ENCODE measurements at places on chromosomes 2 and 18. TPM values are rescaled to one million over a fixed set of nuclear protein-coding genes. Genes with fewer than 3 reads are reported as not detected.
A peak's percentile ranks its signal among the peaks of the same experiment; 100 is the strongest.

The D2HGDH gene
- 39.4 TPM for total RNA-seq

The FBXO36 gene
- 2.0 TPM for total RNA-seq

The MERTK gene
- 0.70 TPM for total RNA-seq

The EMILIN1 gene
- total RNA-seq: 0.61 TPM

The CLIP4 gene
- 28.3 TPM for total RNA-seq

The HAT1 gene
- total RNA-seq: 75.2 TPM

The C18orf32 gene
- 21.7 TPM for total RNA-seq

GRCh38 chr2:74333175-74333574, 10.0 kb downstream of the SLC4A5 start:
- H3K4me3 ChIP-seq: no peak overlapping the region
- no peak overlapping the region for H3K27ac ChIP-seq
- H3K27me3 ChIP-seq: no peaks in the 10 kb centered on the region
- H3K4me1 ChIP-seq: no peaks in the 10 kb centered on the region
- H3K36me3 ChIP-seq: no peaks in the 10 kb centered on the region
- DNase-seq: peak; percentile 43

DNA sequence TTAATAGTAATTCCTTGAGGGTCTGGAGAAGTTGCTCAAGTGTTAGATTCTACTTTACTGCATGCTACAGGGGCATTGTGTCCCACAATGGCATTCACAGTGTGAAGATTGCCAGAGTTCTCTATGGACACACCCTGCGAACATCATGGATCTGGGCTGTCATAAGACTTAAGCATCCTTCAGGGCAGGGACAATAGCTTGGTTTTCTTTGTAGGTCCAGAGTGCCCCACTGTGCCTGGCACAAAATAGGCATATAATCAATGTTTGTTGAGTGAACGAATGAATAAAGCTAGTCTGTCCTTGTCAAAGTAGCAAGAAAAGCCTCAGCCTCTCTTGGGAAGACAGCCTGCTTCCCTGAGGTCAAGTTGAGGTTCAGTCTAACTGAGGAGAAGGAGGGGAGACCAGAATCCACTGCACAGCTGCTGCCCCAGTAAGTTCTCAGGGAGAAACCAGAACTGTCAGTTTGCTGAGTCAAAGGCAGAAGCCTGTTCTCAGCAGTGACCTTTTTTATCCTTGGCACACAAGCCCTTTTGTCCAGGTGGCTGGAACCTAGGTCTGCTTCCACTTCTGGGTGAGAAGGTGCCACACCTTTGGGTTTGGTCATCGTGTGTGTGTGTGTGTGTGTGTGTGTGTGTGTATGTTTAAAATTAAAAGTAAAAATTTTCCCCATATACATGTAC, 15.0 kb downstream of the INPP4A start:
- H3K27ac ChIP-seq: peak overlapping the region; percentile 99
- H3K27me3 ChIP-seq: no peaks in the 10 kb centered on the region
- H3K4me1 ChIP-seq: peaks cover 90% of the 10 kb centered on the region
- DNase-seq: no peak
- no peak overlapping the region for H3K4me3 ChIP-seq
- peaks cover 26% of the 10 kb centered on the region for H3K36me3 ChIP-seq

- H3K4me3 ChIP-seq: no peak overlapping the region
- no peaks in the 10 kb centered on the region for H3K4me1 ChIP-seq
- no peak overlapping the region for H3K27ac ChIP-seq
- no peaks in the 10 kb centered on the region for H3K36me3 ChIP-seq
- DNase-seq: no peak
These were observed 168.2 kb upstream of the MYCN start for GRCh38 chr2:15772086-15772595.

DNA sequence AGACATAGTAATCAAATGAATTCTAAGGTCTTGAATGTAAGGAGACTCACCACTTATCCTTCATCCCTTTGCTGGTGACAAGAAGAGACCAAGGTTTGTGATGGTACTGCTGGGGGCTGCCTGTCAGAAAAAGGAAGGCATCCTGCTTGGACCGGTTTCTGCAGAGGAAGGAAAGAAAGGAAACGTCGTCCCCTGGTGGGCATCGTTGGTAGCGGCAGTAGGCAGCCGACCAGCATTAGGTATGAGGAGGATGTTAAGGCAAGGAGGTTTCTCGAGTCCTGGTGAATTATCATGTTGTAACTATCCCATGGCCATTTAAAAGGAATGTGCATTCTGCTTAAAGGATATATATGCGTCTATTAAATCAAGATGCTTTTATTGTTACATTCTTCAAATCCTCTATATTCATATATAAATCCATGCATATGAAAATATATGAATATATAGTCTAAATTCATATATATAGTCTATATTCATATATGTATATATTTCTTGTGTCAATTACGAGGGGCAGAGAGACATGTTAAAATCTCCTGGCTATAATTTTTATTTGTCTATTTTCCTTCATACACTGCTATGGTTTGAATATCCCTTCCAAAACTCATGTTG, 94.4 kb upstream of the TGFA start:
- H3K4me3 ChIP-seq: no peak overlapping the region
- DNase-seq: peak; percentile 88
- H3K27me3 ChIP-seq: peaks cover 6% of the 10 kb centered on the region

GRCh38 chr2:207779523-207779922, 9.8 kb upstream of the FZD5 start:
- no peak for DNase-seq
- peaks cover 1% of the 10 kb centered on the region for H3K4me1 ChIP-seq
- no peak overlapping the region for H3K27ac ChIP-seq
- H3K36me3 ChIP-seq: no peaks in the 10 kb centered on the region

GRCh38 chr2:173231465-173231864, 123.2 kb upstream of the CDCA7 start:
- no peaks in the 10 kb centered on the region for H3K36me3 ChIP-seq
- no peak for DNase-seq
- H3K4me1 ChIP-seq: peaks cover 4% of the 10 kb centered on the region
- peaks cover 4% of the 10 kb centered on the region for H3K27me3 ChIP-seq
- H3K4me3 ChIP-seq: no peak overlapping the region

- H3K27ac ChIP-seq: no peak overlapping the region
- H3K27me3 ChIP-seq: peaks cover 16% of the 10 kb centered on the region
- no peak overlapping the region for H3K4me3 ChIP-seq
- H3K36me3 ChIP-seq: no peaks in the 10 kb centered on the region
- DNase-seq: no peak
These were observed 62.8 kb upstream of the UPP2 start for GRCh38 chr2:158038901-158039300.

DNA sequence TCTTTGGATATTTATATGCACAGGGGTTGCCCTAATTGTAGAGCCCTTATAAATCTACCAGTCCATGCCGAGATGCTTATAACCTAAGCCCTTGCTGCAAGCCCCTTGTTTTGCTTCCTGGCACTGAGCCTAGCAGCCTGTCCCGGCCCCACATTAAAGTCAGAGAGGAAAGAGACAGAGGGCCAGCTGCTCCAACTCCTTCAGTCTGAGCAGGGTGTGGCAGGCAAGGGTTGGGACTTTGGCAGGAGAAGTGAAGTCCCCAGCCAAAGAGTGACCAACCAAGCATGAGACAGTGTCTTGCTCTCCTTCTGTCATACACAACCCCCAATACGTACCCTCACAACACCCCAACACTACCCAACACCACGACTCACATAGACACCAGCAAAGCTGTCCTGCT, 54.7 kb upstream of the FZD7 start:
- no peak overlapping the region for H3K4me3 ChIP-seq
- H3K27ac ChIP-seq: no peak overlapping the region
- DNase-seq: no peak
- no peaks in the 10 kb centered on the region for H3K36me3 ChIP-seq

- no peak overlapping the region for H3K4me3 ChIP-seq
- peaks cover 6% of the 10 kb centered on the region for H3K4me1 ChIP-seq
- DNase-seq: no peak
- peaks cover 1% of the 10 kb centered on the region for H3K27me3 ChIP-seq
These were observed 5.4 kb downstream of the CTAGE1 start for GRCh38 chr18:22412176-22412911.

Data from activated CD8-positive, alpha-beta T cell treated with anti-CD3 and anti-CD28 coated beads for 36 hours (primary cell).